ENCODE measurements at places on chromosomes 13 and 19. TPM values are rescaled to one million over a fixed set of nuclear protein-coding genes. Genes with fewer than 3 reads are reported as not detected.
A peak's percentile ranks its signal among the peaks of the same experiment; 100 is the strongest.

SIGLEC14 gene
- not detected for total RNA-seq

UHRF1 gene
- 57.4 TPM for total RNA-seq

ZNF563 gene
- total RNA-seq, result 2.0 TPM

DNA sequence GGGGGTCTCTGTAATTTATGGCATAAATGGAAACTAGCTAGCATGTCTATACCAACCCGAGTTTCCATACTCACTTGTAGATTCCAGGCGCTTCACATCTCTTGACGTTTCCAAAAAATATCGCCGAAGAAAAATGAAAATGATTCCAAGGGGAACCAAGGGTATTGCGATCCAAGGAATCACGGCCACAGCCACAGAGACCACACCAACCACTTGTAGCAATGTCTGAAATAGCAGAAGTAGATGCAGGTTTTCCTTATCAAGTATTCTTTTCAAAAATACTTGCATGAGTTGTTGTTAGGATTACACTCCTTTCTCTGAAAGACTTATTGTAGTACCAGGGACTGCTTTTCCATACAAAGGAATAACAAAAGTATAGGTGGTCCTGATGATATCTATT lies 218.2 kb downstream of the ABCC4 start:
- H3K4me1 ChIP-seq, result peaks cover 3% of the 10 kb centered on the region
- H3K27me3 ChIP-seq, result no peaks in the 10 kb centered on the region
- no peak for DNase-seq
- H3K36me3 ChIP-seq, result peaks cover 30% of the 10 kb centered on the region
- H3K4me3 ChIP-seq, result no peak overlapping the region
- H3K27ac ChIP-seq, result no peak overlapping the region

DNA sequence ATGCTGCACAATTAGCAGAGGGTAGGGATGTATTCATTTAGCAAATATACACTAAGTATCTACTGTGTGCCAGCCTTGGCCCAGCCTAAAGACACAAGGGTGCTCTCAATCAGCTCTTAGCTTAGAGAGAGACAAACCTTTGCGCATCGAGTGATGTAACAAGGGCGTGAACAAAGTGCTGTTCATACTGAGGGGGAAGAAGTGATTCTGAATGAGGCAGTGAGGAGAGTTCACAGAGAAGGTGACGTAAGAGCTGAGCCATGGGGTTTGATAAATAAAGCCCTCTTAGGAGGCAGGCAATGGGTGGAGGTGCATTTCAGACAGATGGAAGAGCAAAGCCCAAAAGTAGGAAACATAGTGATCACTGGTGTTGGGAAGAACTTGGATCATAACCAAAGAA lies 68.5 kb downstream of the FLT1 start:
- no peak overlapping the region for H3K27ac ChIP-seq
- peaks cover 3% of the 10 kb centered on the region for H3K4me1 ChIP-seq
- DNase-seq, result no peak
- no peaks in the 10 kb centered on the region for H3K36me3 ChIP-seq

DNA sequence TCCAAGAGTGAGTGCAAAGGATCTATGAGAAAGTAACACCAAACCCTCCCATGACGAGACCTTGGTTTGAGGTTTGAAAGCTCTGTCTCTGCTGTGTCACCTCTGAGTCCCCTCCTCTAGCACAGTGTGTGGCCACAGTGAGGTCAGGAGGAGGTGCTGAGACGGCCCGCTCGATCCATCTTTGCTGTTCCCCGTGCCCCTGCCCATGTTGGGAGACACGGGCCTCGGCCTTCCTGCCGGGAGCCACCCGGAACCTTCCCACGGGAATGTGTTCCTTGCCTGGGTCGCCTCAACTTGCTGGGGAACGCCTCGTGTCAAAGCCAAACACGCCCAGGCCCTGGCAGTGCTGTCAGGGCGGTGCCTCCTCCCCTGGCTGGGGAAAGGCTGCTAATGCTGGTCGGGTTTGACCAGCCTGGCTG lies 10.1 kb downstream of the NANOS3 start:
- H3K27ac ChIP-seq, result no peak overlapping the region
- H3K36me3 ChIP-seq, result no peaks in the 10 kb centered on the region
- DNase-seq, result no peak
- peaks cover 1% of the 10 kb centered on the region for H3K4me1 ChIP-seq
- H3K27me3 ChIP-seq, result peaks cover 2% of the 10 kb centered on the region

RPS16 gene
- total RNA-seq, result 320 TPM

DNA sequence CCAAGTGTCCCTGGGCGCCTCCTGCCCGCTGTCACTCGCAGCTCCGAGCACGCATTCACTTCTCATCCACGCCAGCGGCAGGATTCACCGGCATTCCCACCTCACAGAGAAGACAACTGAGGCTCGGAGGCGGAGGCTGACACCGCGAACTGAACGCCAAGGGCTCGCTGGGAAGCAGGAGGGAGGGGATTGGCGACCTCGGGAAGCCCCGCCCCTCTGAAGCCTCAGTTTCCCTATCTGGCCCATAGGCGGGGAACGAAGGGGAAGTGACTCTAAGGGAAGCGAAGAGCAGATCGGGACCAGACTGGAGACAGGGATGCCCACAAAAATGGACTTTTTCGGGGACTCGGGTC lies 256 bp downstream of the MICOS13 start:
- peaks cover 7% of the 10 kb centered on the region for H3K4me1 ChIP-seq
- peak overlapping the region; percentile 75 for H3K4me3 ChIP-seq
- H3K36me3 ChIP-seq, result no peaks in the 10 kb centered on the region
- peak; percentile 21 for DNase-seq

DNA sequence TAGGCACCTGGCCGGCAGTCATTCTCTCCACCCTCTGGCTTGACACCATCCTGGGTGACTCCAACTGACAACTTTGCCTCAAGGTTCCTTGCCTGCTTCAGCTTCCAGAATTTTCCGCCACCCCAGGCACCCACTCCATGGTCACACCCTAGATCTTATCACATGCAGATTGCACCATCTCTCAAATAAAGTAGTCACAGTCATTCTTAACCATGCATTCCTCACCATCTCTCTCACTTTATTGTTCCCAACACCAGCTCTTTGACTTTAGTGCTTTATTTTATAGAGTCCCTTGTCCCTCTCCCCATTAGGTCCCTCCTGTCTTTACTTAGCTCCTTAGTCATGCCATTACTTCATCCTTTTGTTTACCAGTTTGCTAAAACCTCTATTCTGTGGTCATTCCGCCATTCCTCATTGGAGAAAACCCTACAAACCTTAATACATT lies 351.7 kb downstream of the SPRY2 start:
- H3K27ac ChIP-seq, result peak overlapping the region; percentile 23
- H3K27me3 ChIP-seq, result no peaks in the 10 kb centered on the region
- peaks cover 8% of the 10 kb centered on the region for H3K4me1 ChIP-seq
- peak; percentile 56 for DNase-seq
- no peaks in the 10 kb centered on the region for H3K36me3 ChIP-seq
- H3K4me3 ChIP-seq, result no peak overlapping the region

ABCA7 gene
- total RNA-seq, result 0.56 TPM

TEKTIP1 gene
- total RNA-seq, result not detected

DNA sequence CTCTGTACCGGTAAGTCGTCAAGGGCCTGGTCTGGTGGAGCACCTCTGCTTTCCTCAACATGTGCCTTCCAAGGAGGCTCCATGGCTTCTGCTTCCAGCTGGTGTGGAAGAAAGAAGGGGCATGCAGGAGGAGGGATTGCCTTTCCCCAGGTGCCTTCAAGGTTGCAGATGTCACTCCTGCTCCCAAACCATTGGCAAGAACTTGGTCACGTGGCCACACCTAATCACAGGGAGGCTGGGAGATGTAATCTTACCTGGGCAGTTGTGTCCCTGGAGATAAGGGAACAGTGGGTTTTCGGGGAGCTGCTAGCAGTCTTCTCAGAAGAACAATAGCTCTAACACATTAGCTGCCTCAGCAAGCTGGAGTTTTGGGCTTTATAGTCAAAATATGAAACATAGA lies 9.7 kb upstream of the GPR18 start:
- DNase-seq, result no peak
- no peak overlapping the region for H3K27ac ChIP-seq
- H3K36me3 ChIP-seq, result peaks cover 5% of the 10 kb centered on the region
- H3K27me3 ChIP-seq, result no peaks in the 10 kb centered on the region

DNA sequence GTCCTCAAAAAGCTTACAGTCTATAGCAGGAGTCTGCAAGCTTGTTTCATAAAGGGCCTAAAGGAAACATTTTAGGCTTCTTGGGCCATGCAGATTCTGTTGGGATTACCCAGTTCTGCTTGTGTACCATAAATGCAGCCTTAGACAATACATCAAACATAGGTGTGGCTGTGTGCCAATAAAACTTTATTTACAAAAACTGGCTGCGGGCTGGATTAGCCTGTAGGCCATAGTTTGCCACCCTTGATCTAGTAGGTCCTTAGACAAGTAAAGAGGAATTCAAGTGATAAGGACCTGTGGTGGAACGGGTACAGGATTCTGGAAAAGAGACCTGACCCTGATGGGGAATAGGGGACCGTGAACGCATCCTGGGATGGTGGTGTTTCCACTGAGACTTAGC lies 51.9 kb downstream of the ESD start:
- no peak overlapping the region for H3K4me3 ChIP-seq
- H3K4me1 ChIP-seq, result peaks cover 2% of the 10 kb centered on the region
- no peaks in the 10 kb centered on the region for H3K27me3 ChIP-seq
- no peak overlapping the region for H3K27ac ChIP-seq
- no peak for DNase-seq
- peaks cover 26% of the 10 kb centered on the region for H3K36me3 ChIP-seq

GRCh38 chr13:112247471-112248405 lies 128.4 kb upstream of the SPACA7 start:
- no peaks in the 10 kb centered on the region for H3K36me3 ChIP-seq
- no peak overlapping the region for H3K27ac ChIP-seq
- H3K4me3 ChIP-seq, result no peak overlapping the region
- no peaks in the 10 kb centered on the region for H3K4me1 ChIP-seq
- H3K27me3 ChIP-seq, result no peaks in the 10 kb centered on the region

GRCh38 chr13:63910511-63910910 lies 2494.9 kb upstream of the PCDH20 start:
- H3K27me3 ChIP-seq, result no peaks in the 10 kb centered on the region
- no peaks in the 10 kb centered on the region for H3K4me1 ChIP-seq
- no peak overlapping the region for H3K27ac ChIP-seq
- no peak overlapping the region for H3K4me3 ChIP-seq

DNA sequence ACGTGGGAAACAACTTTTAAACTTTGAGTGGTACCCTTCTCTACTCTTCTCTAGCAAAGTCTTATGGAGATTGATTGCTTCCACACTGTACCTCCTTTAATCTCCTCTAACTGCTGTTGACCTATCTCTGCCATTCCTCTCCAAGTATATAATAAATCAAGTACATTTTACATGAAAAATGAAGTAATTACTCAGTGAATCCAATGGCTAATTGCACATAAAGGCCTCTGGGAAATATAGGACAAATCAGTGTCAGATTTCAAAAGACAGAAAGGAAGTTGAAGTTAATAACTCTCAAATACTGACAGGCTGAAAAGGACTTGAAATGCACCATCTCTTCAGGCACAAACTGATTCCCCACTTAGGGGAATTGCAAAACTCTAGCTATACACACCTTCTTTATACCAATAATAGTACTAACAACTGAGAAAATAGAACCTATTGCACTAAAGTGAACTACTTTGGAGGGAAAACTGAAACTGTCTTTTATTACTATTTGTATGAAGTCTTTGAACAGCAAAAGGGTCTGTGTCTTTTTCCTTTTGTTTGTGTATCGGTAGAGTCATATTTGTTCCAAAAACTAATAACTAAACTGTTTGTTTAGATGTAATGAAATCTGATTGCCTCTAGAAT lies 701.1 kb downstream of the PCDH9 start:
- H3K4me1 ChIP-seq, result peaks cover 3% of the 10 kb centered on the region
- no peak overlapping the region for H3K4me3 ChIP-seq
- H3K27ac ChIP-seq, result no peak overlapping the region
- no peaks in the 10 kb centered on the region for H3K27me3 ChIP-seq
- H3K36me3 ChIP-seq, result no peaks in the 10 kb centered on the region
- DNase-seq, result no peak

ATXN8OS gene
- not detected for total RNA-seq

GRCh38 chr19:1938071-1938470 lies 2.9 kb upstream of the CSNK1G2 start:
- peaks cover 7% of the 10 kb centered on the region for H3K4me1 ChIP-seq
- no peak overlapping the region for H3K4me3 ChIP-seq
- H3K27me3 ChIP-seq, result no peaks in the 10 kb centered on the region
- H3K27ac ChIP-seq, result no peak overlapping the region
- no peaks in the 10 kb centered on the region for H3K36me3 ChIP-seq

DNA sequence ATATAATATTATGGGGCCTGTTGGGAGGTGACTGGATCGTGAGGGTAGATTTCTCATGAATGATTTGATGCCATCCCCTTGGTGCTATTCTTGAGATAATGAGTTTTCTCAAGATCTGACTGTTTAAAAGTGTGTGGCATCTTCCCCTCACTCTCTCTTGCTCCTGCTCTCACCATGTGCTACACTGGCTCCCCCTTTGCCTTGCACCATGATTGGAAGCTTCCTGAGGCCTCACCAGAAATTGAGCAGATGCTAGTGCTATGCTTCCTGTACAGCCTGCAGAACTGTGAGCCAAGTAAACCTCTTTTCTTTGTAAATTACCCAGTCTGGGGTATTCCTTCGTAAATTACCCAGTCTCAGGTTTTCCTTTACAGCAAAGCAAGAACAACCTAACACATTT lies 1.8 kb upstream of the ZNF599 start:
- no peak overlapping the region for H3K4me3 ChIP-seq
- H3K4me1 ChIP-seq, result no peaks in the 10 kb centered on the region
- no peaks in the 10 kb centered on the region for H3K27me3 ChIP-seq
- peaks cover 5% of the 10 kb centered on the region for H3K36me3 ChIP-seq
- H3K27ac ChIP-seq, result no peak overlapping the region

DNA sequence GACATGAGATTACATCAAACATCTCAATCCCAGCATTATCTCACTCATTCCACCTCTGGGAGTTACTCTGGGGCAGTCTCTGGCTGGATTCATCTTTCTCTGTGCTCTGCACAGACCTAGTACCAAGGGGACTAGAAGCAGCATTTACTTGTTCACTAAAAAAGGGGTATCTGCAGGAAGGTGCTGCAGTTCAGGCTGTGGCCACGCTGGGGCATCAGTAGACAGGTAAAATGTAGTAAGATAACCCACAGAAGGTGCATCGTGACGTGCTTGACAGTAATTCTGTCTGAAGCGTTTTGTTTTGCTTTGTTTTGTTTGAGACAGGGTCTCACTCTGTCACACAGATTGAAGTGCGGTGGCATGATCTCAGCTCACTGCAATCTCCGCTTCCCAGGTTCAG lies 29.3 kb downstream of the ZNF564 start:
- no peak for DNase-seq
- no peaks in the 10 kb centered on the region for H3K27me3 ChIP-seq
- no peaks in the 10 kb centered on the region for H3K4me1 ChIP-seq
- peaks cover 36% of the 10 kb centered on the region for H3K36me3 ChIP-seq

DNA sequence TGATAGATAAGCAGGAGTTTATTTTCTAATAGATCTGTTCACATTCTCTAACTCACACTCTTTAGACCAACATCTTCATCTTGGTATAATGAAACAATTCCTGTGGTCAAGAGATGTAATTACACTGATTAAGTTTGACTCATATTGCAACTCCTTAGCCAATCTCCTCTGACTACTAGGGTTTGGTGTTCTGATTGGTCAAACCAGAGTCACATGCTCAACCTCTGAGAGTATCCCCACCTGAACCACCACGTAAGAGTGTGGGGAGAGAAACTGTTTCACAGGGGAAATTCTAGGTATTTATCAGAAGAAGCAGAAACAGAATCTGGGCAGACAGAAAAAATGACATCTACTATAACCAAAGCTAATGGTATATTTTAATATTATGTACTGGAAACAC lies 42.4 kb downstream of the UQCRFS1 start:
- H3K27me3 ChIP-seq, result no peaks in the 10 kb centered on the region
- no peak overlapping the region for H3K27ac ChIP-seq
- DNase-seq, result no peak
- H3K4me1 ChIP-seq, result no peaks in the 10 kb centered on the region
- no peak overlapping the region for H3K4me3 ChIP-seq

Measured in IMR-90 (cell line).